ENCODE measurements at places on chromosomes 13 and 19. TPM values are rescaled to one million over a fixed set of nuclear protein-coding genes. Genes with fewer than 3 reads are reported as not detected.

DNA sequence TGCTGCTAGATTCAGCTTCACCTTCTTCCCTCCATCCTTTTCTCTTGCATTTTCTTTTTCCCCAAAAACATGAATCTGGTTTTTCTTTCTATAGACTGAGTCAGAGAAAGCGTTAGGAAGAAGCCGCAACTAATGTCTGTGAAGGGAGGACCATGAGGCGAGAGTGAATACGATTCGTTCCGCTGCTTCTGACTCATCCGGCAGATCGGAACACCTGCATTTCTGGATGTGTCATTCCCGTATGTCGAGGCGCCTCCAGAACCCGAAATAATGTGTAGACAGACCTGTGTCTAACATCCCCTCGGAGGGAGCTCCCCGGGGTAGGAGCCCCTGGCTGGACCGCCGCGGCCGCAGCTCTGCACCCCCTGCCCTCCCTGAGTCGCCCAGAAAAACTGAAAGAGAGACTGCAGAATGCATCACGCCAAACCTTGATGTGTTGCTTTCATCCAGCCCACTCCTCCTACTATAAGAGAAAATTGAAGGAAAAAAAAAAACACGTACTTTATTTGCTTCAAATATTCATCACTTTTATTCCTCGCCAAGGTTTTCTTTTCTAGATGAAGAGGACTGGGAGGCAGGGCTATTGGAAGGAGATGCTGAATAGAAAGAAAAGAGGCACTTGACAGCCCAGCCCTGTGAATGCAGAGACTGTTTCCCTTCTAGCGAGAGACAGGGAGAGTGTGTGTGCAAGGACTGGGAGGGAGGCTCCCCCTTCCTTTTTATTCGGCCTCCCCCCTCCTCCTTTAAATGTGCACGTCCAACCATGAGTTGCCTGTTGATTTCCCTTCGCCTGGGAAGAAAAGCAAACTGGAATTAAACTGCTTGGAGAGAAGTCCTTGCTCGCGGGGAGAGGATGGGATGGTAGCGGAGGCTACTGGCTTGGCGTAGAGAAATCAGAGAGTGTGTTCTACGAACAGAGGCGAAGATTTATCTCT, 616 bp upstream of the PCDH17 start:
- H3K27me3 ChIP-seq = peaks cover 47% of the 10 kb centered on the region
- H3K36me3 ChIP-seq = peaks cover 4% of the 10 kb centered on the region
- no peak for DNase-seq
- peak overlapping the region; percentile 76 for H3K4me3 ChIP-seq
- peaks cover 33% of the 10 kb centered on the region for H3K4me1 ChIP-seq
- H3K27ac ChIP-seq = peak overlapping the region; percentile 72

DNA sequence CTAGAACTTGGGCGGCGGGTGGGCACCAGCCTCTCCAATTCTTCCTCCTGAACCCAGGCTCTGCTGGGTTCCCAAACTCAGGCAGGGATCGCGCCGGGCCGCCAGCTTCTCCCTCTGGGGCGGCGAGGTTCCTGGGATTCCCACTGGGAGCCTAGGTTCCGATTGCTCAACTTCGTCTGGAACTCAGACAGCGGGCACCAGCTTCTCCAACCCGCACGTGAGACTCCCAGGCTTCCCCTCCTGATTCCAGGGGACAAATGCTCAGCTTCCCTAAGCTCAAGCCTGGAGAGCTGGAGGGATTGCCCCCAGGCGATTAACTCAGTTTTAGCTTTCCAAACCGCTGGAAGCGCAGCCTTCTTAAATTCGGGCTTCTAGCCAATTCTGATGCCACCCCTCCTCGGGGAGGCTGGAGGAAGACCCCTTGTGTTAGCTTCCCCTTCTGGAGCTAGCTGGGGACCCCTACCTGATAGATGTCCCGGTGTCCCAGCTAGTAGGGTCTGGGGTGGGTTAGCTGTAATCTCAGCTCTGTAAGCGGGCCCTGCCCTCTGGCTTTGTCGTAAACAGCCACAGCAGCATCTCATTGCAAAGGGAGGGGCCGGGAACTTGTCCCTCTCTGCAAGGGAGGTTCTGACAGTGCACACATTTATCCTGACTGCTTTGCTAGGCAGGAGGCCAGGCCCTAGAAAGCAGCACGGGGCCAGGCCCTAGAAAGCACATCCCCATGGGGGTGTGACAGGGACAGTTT, 671 bp downstream of the MCOLN1 start:
- H3K27ac ChIP-seq = peak overlapping the region; percentile 23
- no peak for DNase-seq
- peak overlapping the region; percentile 77 for H3K4me3 ChIP-seq
- no peaks in the 10 kb centered on the region for H3K36me3 ChIP-seq
- H3K27me3 ChIP-seq = peaks cover 4% of the 10 kb centered on the region
- peaks cover 8% of the 10 kb centered on the region for H3K4me1 ChIP-seq

WASF3 gene
- total RNA-seq = 0.13 TPM

GRCh38 chr13:46303742-46304385, 83.2 kb downstream of the RUBCNL start:
- H3K27ac ChIP-seq = peak overlapping the region; percentile 2
- H3K36me3 ChIP-seq = peaks cover 12% of the 10 kb centered on the region
- no peak for DNase-seq
- H3K4me3 ChIP-seq = peak overlapping the region; percentile 3
- peaks cover 14% of the 10 kb centered on the region for H3K4me1 ChIP-seq

GRCh38 chr19:18428173-18428786, 9.1 kb downstream of the SSBP4 start:
- peaks cover 12% of the 10 kb centered on the region for H3K4me1 ChIP-seq
- no peak overlapping the region for H3K27ac ChIP-seq
- H3K36me3 ChIP-seq = peaks cover 2% of the 10 kb centered on the region

NLRP9 gene
- not detected for total RNA-seq

GRCh38 chr13:102276404-102276803, 125.4 kb downstream of the FGF14 start:
- H3K36me3 ChIP-seq = no peaks in the 10 kb centered on the region
- H3K4me3 ChIP-seq = no peak overlapping the region
- H3K27ac ChIP-seq = no peak overlapping the region
- no peak for DNase-seq

DNA sequence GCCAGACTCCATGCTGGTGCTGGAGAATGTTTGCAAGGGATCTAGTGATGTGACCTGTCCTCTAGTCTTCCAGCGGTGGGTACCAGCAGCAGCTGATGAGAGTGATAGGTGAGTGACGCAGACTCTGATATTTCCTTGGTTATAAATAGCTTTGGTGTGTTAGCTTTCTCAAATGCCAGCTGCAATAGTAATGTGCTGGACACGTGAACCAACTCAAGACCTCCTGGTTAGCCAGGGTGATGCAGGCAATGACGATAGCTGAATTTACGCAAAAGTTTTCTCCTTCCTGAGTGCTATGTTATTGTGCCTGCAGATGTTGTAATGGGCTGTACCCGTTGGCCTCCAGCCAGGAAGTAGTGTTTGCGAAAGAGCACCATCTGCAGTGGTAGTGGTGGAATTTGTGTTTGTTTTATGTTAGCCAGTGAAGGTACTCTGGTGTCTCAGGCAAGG, 129.5 kb downstream of the CYSLTR2 start:
- peaks cover 3% of the 10 kb centered on the region for H3K27me3 ChIP-seq
- no peak overlapping the region for H3K27ac ChIP-seq
- H3K36me3 ChIP-seq = peaks cover 2% of the 10 kb centered on the region
- DNase-seq = no peak
- no peak overlapping the region for H3K4me3 ChIP-seq

DNA sequence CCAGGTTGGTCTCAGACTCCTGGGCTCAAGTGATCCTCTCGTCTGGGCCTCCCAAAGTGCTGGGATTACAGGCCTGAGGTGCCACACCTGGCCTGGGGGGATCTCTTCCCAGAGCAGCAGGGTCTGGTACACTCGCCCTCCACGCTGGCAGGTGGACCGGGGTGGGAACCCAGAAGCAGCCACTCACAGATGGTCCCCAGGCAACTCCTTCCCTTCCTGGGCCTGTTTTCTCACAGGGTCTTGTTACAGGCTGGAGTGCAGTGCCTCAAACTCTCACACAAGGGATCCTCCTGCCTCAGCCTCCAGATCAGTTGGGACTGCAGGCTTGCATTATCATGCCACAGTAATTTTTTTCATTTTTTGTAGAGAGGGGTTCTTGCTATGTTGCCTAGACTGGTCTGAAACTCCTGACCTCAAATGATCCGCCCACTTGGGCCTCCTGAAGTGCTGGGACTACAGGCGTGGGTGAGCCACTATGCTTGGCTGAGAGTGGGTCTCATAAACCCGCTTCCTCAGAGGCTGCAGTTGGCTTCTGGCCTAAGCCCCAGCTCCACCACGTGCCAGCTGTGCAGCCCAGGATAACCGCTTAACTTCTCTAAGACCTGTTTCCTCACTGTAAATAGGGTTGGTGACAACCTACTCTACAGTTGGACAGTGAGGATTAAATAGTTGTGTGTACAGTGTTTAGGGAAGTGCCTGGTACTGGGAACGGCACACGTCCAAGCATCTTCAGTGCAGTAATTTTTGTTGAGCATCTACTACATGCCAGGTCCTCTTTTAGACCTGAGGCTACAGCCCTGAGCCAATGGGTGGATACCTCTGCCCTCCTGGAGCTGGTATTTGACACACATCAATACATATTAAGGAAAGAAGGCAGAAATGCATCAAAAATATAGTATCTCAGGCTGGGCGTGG, 871 bp upstream of the CCER2 start:
- H3K4me3 ChIP-seq = no peak overlapping the region
- no peak for DNase-seq
- peaks cover 10% of the 10 kb centered on the region for H3K36me3 ChIP-seq
- H3K27me3 ChIP-seq = no peaks in the 10 kb centered on the region

DNA sequence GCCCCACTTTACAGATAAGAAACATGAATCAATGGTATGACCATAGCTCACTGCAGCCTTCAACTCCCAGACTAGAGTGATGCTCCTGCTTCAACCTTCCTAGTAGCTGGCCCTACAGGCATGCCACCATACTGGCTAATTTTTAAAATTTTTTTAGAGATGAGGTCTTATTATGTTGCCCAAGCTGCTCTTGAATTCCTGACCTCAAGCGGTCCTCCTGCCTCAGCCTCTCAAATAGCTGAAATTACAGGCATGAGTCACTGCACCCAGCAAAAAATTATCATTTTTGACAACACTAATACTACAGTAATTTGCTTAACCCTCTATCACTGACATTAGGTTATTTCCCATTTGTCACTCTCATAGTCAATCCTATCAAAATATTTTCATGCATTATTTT, 14.7 kb downstream of the CAB39L start:
- DNase-seq = no peak
- no peak overlapping the region for H3K4me3 ChIP-seq
- H3K36me3 ChIP-seq = peaks cover 4% of the 10 kb centered on the region
- H3K27me3 ChIP-seq = no peaks in the 10 kb centered on the region

DNA sequence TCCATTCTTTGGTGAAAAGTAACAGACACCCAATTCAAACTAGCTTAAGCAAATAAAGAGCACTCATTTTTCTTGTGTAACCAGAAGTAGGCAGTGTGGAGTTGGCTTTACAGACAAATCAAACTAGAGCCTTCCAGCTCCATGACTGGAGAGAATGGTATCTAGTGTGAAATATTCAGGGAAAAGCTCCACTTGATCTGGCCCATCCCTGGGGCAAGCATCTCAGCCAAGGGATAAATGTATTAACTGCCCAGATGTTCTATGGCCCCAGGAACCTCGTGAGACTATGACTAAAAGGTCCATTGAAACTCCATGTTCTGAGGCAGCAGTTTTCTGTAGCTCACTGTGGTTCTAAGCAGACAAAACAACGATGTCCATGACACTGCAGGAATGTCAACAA, 49.9 kb downstream of the TBC1D4 start:
- H3K27ac ChIP-seq = no peak overlapping the region
- H3K36me3 ChIP-seq = no peaks in the 10 kb centered on the region
- H3K4me1 ChIP-seq = no peaks in the 10 kb centered on the region
- peaks cover 6% of the 10 kb centered on the region for H3K27me3 ChIP-seq

DNA sequence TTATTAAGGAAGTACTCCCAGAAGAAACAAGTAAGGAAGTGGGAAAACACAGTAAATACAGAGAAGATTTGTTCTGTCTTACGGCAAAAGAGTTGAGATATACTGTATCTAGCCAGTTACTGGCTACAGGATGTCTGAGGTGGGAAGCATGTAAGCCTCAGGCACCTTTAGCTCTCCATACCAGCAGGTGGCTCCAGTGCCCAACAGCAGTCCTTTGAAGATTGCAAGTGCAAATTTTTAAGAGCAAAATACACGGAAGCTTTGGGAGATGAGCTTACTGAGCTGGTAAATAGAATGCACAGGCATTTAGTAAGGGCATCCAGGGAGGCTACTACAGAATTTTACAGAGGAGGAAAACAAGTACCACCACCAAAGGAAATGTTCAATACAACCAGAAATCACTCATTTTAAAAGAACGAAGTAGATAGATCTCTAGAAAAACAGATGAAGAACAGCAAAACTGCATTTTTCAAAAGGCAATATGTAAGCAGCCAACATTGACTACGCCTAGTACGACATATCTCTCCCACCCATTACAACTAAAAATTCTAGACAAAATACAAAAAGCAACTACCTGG, 57.9 kb upstream of the VSTM2B start:
- H3K4me3 ChIP-seq = no peak overlapping the region
- no peaks in the 10 kb centered on the region for H3K4me1 ChIP-seq
- no peaks in the 10 kb centered on the region for H3K36me3 ChIP-seq
- no peak overlapping the region for H3K27ac ChIP-seq
- DNase-seq = peak; percentile 8

DNA sequence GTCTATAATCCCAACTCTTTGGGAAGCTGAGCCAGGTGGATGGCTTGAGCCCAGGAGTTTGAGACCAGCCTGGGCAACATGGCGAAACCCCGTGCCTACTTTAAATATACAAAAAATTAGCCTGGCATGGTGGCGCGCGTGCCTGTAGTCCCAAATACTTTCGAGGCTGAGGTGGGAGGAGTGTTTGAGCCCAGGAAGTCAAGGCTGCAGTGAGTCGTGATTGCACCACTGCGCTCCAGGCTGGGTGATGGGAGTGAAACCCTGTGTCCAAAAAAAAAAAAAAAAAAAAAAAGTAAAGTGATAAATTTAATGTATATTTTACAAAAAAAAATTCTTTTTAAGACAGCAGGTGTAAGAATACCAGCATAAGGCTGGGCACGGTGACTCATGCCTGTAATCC, 17.6 kb downstream of the TMEM38A start:
- no peaks in the 10 kb centered on the region for H3K36me3 ChIP-seq
- no peaks in the 10 kb centered on the region for H3K4me1 ChIP-seq
- no peaks in the 10 kb centered on the region for H3K27me3 ChIP-seq
- H3K4me3 ChIP-seq = no peak overlapping the region
- no peak for DNase-seq

GRCh38 chr19:37511821-37512220, 5.1 kb downstream of the ZNF793 start:
- H3K27me3 ChIP-seq = no peaks in the 10 kb centered on the region
- H3K4me1 ChIP-seq = no peaks in the 10 kb centered on the region
- no peak overlapping the region for H3K27ac ChIP-seq

DNA sequence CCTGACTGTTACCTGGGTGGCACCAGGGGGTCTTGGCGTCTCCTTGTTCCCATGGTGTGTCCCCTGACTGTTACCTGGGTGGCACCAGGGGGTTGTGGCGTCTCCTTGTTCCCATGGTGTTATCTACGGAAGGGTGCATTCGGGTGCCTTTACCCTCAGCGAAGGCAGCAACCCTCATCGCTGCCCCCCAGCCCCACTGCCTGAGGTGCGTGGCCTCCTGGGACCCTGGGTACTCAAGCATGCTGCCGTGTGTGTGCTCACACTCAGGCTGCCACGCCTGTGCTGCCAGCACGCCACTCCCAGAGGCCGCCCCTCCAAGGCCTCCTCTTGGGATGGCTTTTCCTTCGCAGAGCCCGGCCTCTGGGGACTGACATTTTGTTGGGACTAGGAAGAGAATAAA, 25.1 kb downstream of the TFDP1 start:
- no peak overlapping the region for H3K4me3 ChIP-seq
- H3K27me3 ChIP-seq = no peaks in the 10 kb centered on the region
- H3K4me1 ChIP-seq = peaks cover 14% of the 10 kb centered on the region
- no peak overlapping the region for H3K27ac ChIP-seq
- peaks cover 26% of the 10 kb centered on the region for H3K36me3 ChIP-seq
- no peak for DNase-seq

SMIM24 gene
- not detected for total RNA-seq
